Activated CD4-positive, alpha-beta T cell treated with anti-CD3 and anti-CD28 coated beads, Interleukin-2, Interleukin-4, amounts not matched to agents 100 ng/mL and 50 ng/mL, durations not matched to agents 16 hours and 8 hours (primary cell): ENCODE measurements at places on chromosomes 4 and X.

DNA sequence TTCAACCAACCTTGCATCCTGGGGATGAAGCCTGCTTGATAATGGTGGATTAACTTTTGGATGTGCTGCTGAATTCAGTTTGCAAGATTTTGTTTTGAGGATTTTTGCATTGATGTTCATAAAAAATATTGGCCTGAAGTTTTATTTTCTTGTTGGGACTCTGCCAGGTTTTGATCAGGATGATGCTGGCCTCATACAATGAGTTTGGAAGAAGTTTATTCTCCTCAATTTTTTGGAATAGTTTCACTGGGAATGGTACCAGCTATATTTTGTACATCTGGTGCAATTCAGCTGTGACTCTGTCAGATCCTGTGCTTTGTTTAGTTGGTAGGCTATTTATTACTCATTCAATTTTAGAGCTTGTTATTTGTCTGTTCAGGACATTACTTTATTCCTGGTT, 340.3 kb upstream of the TRAM1L1 start:
- no peak for DNase-seq

- DNase-seq: peak; percentile 25
These were observed 121.0 kb downstream of the PPA2 start for GRCh38 chr4:105352826-105353225.

GRCh38 chrX:15694941-15695451, 30.4 kb upstream of the CLTRN start:
- DNase-seq: no peak

GRCh38 chrX:123626962-123627361, 105.9 kb downstream of the THOC2 start:
- peak; percentile 25 for DNase-seq

GRCh38 chr4:38160487-38161207, 200.4 kb downstream of the PTTG2 start:
- peak; percentile 89 for DNase-seq

DNA sequence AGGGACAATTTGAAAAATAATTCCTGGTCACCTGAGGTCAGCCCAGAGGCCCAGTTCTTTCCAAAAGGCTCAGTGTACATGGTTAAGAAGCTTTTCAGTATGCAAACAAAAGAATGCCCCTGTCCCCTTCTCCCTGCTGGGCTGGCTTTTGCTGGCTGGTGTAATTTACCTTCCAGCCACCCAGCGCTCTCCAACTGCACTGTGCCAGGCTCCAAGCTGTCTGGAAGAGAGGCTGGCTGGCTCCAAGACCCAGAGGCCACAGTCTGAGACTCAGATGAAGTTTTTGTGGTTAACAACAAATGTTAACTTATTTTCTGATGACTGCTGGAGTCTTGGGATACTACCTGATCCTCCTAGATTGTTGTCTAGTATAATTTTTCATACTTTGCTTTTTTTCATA, 11.9 kb upstream of the KIT start:
- DNase-seq: no peak

- no peak for DNase-seq
These were observed 30.3 kb downstream of the CCNG2 start for GRCh38 chr4:77187322-77187721.

DNA sequence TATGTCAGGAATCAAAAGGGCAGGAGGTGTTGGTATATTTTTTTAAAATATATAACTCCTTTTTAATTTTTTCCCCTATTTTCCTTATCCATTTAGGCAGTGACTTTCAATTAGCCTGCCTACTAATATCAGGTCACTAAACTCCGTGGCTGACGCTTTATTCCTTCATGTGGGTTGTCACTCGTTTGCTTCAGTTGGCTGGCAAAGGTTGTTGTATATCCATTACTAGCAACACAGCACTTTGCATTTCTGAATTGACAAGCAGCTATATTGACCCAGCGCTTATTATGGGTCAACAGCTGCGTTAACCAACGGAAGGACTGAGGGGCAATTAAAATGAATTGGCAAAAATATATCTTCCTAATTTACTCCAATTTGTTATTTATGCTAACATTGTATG, 87.7 kb downstream of the ARX start:
- no peak for DNase-seq

GRCh38 chr4:53150631-53151488, 215.0 kb downstream of the SCFD2 start:
- no peak for DNase-seq

DNA sequence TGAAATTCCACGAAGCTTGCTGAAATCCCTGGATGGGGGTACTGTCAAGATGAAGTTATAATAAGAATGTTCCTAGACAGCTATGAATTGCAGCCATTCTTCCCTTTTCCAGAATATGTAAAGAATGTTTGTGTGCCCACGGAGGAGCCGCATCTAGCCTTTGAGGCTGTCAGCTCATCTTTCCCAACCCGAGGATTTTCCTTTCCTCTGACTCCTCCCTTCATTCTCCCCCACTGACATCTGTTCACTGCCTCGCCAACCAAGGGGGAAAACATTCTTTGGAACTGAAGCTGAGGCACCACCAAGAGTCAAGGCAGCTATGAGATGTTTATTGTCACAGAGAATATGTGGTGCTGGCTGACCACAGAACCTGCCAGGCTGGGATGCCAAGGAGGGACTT, 8.8 kb downstream of the NHSL2 start:
- no peak for DNase-seq

GRCh38 chr4:67019686-67020437, 525.4 kb downstream of the CENPC start:
- DNase-seq: no peak

- DNase-seq: no peak
These were observed 1757.6 kb downstream of the ARAP2 start for GRCh38 chr4:34486461-34487363.

DNA sequence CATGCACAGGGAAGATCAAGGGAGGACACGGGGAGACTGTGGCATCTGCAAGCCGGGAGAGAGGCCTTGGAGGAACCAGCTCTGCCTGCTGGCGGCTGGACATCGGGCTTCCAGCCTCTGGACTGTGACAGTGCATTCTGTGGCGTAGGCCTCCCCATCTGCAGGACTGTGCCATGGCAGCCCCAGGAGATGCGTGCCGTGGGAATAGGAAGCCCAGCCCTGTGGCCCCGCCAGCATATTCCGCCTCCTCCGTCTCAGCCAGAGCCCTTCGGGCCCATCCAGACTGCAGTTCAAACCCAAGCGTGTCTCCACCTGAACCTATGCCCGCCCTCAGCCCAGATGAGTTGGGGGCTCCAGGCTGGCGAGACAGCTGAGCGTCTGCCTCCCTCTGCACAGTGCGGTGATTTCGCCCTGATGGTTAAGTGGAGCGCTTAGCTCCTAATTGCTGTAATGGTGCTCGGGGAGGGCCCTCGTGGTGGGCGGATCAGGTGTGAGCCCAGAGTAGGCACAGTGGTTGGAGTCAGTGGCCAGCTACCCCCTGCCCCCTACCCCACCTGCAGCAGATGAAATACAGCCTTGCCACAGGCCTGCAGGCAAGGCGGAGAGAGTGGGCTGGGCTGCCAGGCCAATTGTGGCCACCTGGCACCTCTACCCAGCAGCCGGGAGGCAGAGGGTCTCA, 133.9 kb downstream of the HMX1 start:
- DNase-seq: no peak

GRCh38 chr4:159282944-159283343, 180.1 kb downstream of the RAPGEF2 start:
- no peak for DNase-seq

GRCh38 chr4:176052744-176053143, 12.9 kb upstream of the WDR17 start:
- DNase-seq: no peak

DNA sequence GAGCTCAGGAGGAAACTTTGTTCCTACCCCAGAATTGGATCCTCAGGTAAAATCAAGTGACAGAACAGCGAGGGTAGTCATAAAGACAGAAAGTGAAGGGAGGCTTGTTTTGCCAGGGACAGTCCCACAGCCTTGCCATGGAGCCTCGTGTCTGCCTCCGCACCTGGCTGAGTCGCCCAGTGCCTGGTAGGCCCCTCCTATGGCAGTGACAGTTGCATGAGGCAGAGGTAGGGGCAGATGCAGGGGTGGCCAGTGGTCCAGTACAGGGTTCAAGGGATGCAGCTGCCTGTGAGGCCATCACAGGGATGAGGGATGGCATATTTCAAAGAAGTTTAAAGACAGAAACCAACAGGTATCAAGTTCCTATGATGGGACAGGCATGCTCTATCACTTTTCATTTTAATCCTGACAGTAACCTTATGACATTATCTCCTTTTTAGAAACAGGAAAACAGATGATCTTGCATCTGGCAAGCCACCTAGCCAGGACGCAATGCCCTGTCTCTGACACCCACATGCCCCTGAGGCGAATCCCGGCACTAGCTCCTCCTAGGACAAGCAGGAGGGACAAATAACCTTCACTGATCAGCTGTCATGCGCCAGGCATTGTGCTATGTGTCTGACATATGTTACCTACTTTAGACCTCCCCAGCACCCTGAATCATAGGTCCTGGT, 127.4 kb upstream of the ENPP6 start:
- no peak for DNase-seq

DNA sequence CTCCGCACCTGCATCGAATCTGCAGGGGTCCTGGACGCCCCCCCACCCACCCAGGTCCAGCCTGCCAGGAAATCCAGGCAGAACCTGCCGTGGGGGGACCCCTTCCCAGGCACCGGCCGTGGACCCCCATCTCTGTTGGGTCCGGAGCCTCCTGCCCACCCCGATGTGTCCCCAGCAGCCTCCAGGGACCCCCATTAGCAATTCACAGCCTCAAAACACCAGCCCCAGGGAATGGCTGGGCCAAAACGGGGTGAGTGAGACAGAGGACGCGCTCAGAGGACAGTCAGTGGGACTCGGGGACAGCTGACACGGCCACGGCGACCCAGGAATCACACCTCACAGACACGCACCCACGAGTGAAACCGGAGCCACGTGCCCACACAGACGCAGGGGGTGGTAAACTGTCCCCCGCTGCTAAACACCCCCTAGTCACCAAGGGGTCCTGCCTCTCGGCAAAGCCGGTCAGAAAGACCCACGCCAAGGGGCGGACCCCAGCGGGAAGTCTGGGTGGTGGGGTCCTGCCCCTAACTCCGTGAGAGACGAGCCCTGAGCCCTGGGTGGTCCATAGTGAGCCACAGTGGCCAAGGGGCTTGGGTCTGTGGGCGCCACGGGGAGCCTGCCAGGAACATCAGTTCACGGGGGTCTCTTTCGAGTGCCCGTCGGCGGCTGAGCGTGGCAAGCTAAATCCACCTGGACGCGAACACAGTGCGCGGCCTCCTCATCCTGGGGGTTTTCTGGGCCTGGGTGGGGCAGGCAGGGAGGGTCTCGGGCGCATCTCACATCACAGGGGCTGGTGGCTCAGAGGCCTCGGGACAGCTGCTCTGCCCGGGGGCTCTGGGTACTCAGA, 126.5 kb upstream of the NKX1-1 start:
- DNase-seq: no peak

GRCh38 chr4:120865985-120866384, 56.5 kb downstream of the PRDM5 start:
- no peak for DNase-seq
